ENCODE measurements at places on chromosomes 7 and 10. TPM values are rescaled to one million over a fixed set of nuclear protein-coding genes. Genes with fewer than 3 reads are reported as not detected.

The SPDYE6 gene
- total RNA-seq: not detected

The OPN4 gene
- total RNA-seq: not detected

The BAZ1B gene
- 66.4 TPM for total RNA-seq

GRCh38 chr10:102511583-102512274, 8.0 kb downstream of the SUFU start:
- H3K27me3 ChIP-seq: no peaks in the 10 kb centered on the region
- H3K4me3 ChIP-seq: no peak overlapping the region

DNA sequence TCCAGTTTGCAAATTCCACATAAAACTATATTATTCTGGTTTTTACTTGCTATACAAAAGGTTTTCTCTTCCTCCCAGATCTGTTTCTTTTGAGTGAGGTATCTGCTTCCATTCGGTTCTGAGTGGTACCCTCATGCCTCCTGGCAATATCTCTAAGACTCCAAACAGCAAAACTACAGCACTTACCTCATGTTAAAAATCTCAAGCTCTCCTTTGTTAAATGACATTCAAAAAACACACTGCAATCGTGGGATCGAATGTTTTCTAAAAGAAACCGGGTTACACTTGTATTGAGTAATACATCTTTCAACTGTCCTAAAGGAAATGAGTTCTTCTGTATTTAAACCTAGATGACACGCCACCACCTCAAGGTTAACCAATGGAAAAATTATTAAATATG, 11.1 kb downstream of the YWHAG start:
- H3K4me1 ChIP-seq: no peaks in the 10 kb centered on the region
- H3K27me3 ChIP-seq: no peaks in the 10 kb centered on the region
- H3K27ac ChIP-seq: no peak overlapping the region
- peaks cover 97% of the 10 kb centered on the region for H3K36me3 ChIP-seq

DNA sequence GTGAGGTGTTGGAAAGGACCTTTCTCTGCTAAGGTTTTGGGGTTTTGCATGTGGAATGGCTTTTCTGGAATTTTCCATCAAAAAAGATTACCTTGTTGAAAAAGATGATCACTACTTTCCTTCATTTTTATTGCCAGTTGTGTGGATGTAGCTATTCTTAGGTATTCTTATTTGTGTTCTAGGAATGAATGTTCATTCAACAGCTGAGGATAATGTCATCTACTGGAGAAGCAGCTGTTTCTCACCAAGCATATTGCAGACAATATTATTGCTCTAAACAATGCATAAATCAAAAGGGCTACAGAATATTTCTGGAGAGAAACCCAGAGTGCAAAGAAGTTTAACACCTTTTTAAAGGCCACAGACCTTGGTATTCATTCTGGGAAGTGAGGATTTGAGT, 145.6 kb upstream of the CALCR start:
- H3K4me1 ChIP-seq: peaks cover 3% of the 10 kb centered on the region
- no peak overlapping the region for H3K27ac ChIP-seq
- no peak overlapping the region for H3K4me3 ChIP-seq
- H3K36me3 ChIP-seq: peaks cover 9% of the 10 kb centered on the region
- no peaks in the 10 kb centered on the region for H3K27me3 ChIP-seq
- DNase-seq: no peak

GRCh38 chr7:36141850-36142249, 11.2 kb upstream of the EEPD1 start:
- H3K36me3 ChIP-seq: no peaks in the 10 kb centered on the region
- DNase-seq: no peak
- H3K27me3 ChIP-seq: no peaks in the 10 kb centered on the region
- no peak overlapping the region for H3K4me3 ChIP-seq
- no peaks in the 10 kb centered on the region for H3K4me1 ChIP-seq
- H3K27ac ChIP-seq: no peak overlapping the region

DNA sequence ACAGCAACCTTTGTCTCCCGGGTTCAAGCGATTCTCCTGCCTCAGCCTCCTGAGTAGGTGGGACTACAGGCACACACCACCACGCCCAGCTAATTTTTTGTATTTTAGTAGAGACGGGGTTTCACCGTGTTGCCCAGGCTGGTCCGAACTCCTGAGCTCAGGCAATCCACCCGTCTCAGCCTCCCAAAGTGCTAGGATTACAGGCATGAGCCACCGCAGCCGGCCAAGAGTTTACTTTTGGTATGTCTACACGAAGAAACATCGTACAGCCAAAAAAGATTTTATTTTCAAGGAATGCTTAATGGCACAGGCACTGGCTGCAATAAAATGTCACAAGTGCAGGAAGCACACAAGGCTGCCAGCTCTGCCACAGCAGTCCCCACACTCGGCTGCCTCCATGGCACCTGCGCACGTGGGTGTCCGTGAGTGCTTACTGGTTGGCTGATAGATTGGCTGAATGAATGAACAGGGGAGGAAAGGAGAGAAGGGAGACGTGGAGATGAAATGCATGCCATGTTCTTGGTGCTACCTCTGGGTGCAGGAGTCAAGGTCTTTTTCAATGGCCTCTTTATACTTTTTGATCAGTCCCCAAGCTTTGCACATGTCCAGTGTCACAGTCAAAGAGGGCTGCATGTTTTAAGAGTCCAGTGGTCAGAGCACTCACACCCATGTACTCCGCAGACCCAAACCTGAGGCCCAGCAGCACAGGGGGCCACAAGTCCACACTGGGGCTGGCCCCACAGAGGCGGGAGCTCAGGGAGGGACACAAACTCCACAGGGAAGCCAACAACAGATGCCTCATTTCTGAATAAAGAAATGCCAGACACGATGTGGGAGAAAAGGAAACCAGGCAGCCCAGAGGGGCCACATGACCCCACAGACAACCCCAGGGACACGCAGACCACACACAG, 198.2 kb downstream of the MAD1L1 start:
- H3K27ac ChIP-seq: no peak overlapping the region
- H3K4me3 ChIP-seq: no peak overlapping the region

GRCh38 chr10:19003341-19003740, 45.3 kb upstream of the MALRD1 start:
- H3K27ac ChIP-seq: no peak overlapping the region
- no peak for DNase-seq
- H3K36me3 ChIP-seq: no peaks in the 10 kb centered on the region
- H3K4me1 ChIP-seq: no peaks in the 10 kb centered on the region
- H3K27me3 ChIP-seq: no peaks in the 10 kb centered on the region
- no peak overlapping the region for H3K4me3 ChIP-seq

- H3K27me3 ChIP-seq: no peaks in the 10 kb centered on the region
- H3K36me3 ChIP-seq: peaks cover 26% of the 10 kb centered on the region
- DNase-seq: no peak
- H3K4me1 ChIP-seq: peaks cover 6% of the 10 kb centered on the region
- H3K4me3 ChIP-seq: no peak overlapping the region
- no peak overlapping the region for H3K27ac ChIP-seq
Measured at GRCh38 chr10:80485076-80485945, 31.2 kb downstream of the TSPAN14 start.

- no peak overlapping the region for H3K4me3 ChIP-seq
- no peaks in the 10 kb centered on the region for H3K4me1 ChIP-seq
- H3K27ac ChIP-seq: no peak overlapping the region
Measured at GRCh38 chr10:71333129-71333887, 14.2 kb downstream of the SLC29A3 start.

- H3K27me3 ChIP-seq: peaks cover 10% of the 10 kb centered on the region
- H3K4me3 ChIP-seq: no peak overlapping the region
- H3K36me3 ChIP-seq: no peaks in the 10 kb centered on the region
- peaks cover 3% of the 10 kb centered on the region for H3K4me1 ChIP-seq
- DNase-seq: no peak
Measured at GRCh38 chr7:88072715-88073055, 138.6 kb downstream of the ADAM22 start.

GRCh38 chr7:151796871-151797537, 79.9 kb downstream of the PRKAG2 start:
- no peak overlapping the region for H3K27ac ChIP-seq
- H3K36me3 ChIP-seq: no peaks in the 10 kb centered on the region
- DNase-seq: no peak
- H3K4me1 ChIP-seq: no peaks in the 10 kb centered on the region
